Myocyte (in vitro differentiated cells): ENCODE measurements at places on chromosomes 13 and 19.
A peak's percentile ranks its signal among the peaks of the same experiment; 100 is the strongest.

- DNase-seq = no peak
Measured at GRCh38 chr13:89827552-89827951, 1519.9 kb upstream of the MIR17HG start.

- DNase-seq = no peak
Measured at GRCh38 chr13:66951426-66951825, 278.7 kb downstream of the PCDH9 start.

- peak; percentile 51 for DNase-seq
Measured at GRCh38 chr19:49212016-49212701, 54.6 kb downstream of the TRPM4 start.

DNA sequence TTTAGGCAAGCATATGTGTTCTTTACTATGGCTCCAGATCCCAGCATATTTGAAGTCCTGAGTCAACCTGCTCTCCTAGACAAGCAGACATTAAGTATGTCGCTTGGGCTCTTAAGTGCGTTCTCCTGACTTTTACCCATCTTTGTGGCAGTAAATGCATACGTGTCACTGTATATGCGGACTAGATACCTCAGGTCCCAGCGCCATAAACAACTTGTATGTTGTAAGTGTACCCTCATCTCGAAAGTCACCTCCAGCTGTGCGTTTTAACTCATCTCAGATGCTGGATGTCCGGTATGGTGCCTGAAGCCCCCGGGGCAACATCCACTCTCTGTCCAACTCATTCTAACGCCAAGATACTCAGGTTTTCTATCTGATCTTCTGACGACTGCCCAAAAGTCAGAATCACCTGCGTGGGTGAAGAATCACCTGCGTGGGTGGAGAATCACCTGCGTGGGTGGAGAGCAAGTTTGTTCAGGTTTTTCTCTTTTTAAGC lies 1.7 kb downstream of the PTOV1 start:
- DNase-seq = no peak

- DNase-seq = no peak
Measured at GRCh38 chr13:109093998-109094397, 464.6 kb downstream of the MYO16 start.

GRCh38 chr13:29815336-29815735 lies 35.1 kb downstream of the UBL3 start:
- DNase-seq = no peak

GRCh38 chr13:86606264-86606663 lies 807.0 kb upstream of the SLITRK6 start:
- DNase-seq = no peak

GRCh38 chr13:110109140-110109783 lies 197.7 kb downstream of the COL4A1 start:
- no peak for DNase-seq

DNA sequence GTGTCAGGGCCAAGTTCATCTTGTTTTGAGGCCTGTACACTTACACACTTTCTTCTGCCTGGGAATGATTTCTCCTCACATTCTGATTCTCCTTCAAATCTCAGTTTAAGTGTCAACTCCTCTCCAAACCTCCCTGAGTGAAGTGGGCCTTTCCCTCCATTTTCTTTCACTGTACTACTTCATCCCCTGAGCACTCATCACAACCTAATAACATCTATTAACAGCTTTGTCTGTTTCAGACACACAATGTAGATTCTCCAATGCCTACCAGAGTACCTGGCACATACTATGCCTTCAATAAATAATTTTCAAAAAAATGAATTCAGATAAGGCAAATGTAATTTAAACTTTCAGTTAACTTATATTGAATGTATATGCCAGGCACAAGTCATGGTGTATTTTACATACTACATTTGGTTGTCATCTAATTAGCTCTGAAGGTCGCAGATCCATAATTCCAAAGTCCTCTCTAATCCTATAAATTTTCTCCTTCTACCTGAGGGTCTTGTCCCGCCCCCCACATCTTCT lies 357 bp upstream of the COG6 start:
- no peak for DNase-seq

- DNase-seq = no peak
Measured at GRCh38 chr13:57760951-57761350, 129.4 kb downstream of the PCDH17 start.

- DNase-seq = no peak
Measured at GRCh38 chr19:6532244-6532999, 1.6 kb downstream of the TNFSF9 start.

GRCh38 chr13:99277629-99278028 lies 19.4 kb upstream of the GPR18 start:
- DNase-seq = no peak

- DNase-seq = no peak
Measured at GRCh38 chr19:18001777-18002345, 6.1 kb upstream of the ARRDC2 start.

DNA sequence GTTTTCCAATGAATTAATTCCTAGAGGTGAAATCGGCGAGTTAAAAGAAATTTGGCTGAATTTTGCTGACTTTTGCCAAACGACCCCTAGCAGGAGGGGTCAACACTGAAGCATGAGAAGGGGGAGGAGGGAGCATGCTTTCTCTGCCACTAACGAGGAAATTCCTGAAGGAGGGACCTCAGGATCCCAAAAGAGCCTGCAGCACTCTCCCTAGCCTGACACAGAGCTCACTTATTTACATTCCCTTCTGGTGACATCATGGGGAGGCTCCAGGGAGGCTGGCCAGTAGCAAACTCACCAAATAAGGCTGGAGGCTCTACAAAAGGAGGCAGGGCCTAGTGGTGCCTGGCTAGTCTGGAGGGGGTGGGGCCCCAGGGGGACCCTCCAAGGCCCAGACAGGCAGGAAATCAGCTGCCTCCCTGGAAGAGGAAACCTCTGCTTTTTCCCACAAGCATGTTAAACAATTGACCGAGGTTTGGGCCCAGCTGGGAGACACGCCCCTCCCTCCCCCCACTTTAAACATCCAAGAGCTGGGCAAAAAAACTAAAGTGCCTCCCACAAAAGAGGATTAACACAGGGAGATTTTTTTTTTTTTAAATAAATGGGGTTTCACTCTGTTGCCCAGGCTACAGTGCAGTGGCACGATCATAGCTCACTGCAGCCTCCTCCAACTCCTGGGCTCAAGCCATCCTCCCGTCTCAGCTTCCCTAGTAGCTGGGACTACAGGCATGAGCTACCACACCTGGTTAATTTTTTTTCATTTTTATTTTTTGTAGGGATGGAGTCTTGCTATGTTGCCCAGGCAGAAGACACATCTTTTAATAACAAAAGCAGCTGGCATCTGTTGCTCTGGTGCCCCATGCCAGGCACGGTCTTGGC lies 2.1 kb downstream of the DAPK3 start:
- peak; percentile 99 for DNase-seq

- DNase-seq = no peak
Measured at GRCh38 chr19:15445227-15445605, 4.5 kb downstream of the WIZ start.

GRCh38 chr13:83215627-83216026 lies 666.6 kb downstream of the SLITRK1 start:
- DNase-seq = peak; percentile 49

GRCh38 chr13:72716776-72717175 lies 10.7 kb downstream of the MZT1 start:
- DNase-seq = no peak

- DNase-seq = no peak
Measured at GRCh38 chr13:20411638-20412342, 113.9 kb downstream of the CRYL1 start.

DNA sequence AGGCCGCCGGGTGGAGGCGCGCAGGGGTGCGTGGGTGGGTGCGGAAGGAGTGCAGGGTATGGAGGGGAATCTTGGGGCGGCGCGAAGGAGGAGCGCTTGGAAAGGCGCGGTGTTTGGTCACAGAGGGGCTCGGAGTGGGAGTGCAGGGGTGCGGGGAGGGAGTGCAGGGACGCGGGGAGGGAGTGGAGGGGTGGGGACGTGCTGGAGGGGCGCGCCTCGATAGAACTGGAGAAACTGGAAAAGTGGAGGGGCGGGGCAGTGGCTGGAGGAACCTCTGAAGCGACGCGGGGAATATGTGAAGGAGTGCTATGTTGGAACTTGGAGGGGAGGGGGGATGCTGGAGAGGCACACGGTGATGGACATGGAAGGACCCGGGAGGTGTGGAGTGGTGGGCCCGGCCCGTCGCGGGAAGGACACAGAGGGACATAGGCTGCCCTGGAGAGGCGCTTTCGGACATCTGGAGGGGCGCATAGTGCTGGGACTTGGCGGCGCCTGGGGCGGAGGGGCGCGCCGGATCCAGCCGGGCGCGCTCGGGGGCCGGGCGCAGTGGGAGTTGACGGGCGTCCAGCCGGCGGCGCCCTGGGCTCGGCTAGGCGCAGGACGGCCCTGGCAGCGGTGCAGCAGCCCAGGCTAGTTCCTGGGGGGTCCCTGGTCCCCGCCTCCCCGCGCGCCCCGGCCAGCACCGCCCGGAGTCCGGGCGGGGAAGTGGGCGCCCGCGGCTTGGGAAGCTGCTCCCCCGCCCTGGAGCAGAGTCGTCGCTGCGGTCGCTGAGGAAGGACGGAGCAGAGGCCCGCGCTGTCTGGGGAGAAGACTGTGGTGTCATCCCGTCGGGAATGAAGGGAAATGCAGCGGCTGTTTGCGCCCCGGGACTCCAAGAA lies 20.8 kb upstream of the SGCG start:
- no peak for DNase-seq

DNA sequence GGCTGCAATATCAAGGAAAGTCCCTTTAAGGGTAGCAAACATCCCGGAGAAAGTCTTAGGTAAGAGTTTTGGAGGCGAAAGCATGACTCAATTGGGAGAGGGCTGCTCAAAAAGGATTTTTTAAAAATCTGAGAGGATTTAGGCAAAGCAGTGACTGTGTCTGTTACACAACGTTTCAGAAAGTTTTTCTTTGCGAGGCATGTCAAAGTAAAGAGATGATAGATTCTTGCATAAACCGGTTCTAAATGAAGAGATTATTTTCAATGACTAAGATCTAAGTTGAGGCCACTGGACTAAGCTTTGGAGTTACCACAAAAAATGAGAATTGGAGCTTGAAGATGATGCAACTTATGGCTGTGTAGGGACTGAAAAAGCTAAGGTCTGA lies 43.7 kb upstream of the ENOX1 start:
- DNase-seq = peak; percentile 53

DNA sequence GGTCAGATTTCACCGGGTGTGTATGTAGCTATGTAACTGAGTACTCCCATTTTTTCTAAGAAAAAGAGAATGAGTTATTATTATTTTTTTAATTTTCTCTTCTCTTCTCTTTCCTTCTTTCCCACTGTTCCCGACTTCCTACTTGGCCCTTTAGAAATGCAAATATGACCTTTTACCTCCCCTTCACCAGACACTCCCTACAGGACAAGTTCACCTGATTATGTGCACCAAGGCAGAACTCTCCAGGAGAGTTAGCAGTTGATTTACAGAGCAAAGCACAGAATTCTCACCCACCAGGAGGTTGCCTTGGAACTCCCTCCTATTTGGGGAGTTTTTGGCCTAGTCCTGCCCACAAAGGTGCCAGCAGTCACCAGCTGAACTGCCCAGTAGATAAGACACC lies 49.5 kb upstream of the GPR12 start:
- no peak for DNase-seq

- no peak for DNase-seq
Measured at GRCh38 chr13:98103531-98103930, 39.4 kb upstream of the FARP1 start.

GRCh38 chr13:50697746-50698539 lies 145.5 kb downstream of the DLEU7 start:
- DNase-seq = no peak

DNA sequence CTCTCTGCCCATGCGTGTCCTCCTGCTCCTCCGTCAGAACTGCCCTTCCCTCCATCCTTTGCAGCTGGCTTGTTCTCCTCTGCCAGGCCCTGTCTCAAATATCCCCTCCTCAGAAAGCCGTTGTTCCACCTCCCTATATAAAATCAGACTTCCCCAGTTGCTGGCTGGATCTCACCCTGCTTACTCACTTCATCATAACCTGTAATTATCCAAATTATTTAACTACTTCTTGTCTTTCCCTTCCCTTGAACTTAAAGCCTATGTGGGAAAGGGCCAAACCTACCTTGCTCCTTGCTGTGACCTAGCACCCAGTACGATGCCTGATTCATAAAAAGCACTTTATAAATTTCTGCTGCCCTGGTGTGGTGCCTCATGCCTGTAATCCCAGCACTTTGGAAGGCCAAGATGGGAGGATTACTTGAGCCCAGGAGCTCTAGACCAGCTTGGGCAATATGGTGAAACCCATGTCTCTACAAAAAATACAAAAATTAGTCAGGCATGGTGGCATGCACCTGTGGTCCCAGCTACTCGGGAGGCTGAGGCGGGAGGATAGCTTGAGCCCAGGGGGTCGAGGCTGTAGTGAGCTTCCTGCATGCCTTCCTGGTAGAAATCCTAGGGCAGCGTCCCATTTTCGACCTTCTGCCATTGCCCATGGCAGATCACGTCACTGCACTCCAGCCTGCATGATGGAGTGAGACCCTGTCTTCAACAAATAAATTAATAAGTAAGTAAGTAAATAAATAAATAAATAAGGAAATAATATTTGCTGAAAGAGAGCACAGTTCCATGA lies 39.5 kb upstream of the ZNF536 start:
- DNase-seq = no peak

DNA sequence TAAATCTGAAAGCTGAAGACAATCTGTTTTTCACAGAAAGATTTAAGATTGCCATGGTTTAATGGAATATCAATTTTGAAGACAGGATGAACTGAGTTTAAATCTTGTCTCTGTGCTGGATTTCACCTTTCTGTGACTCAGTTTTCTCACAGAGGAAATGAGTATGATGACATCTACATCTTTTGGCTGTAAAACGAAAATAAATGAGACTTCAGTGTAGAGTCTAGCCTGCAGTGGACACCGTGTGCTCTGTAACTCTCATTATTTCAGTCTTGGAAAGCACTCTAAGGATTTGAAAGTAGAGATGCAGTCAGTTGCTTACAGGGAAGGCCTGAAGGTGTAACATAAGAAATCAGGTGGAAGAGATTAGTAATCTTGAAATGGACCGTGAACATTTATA lies 150.4 kb downstream of the NALCN start:
- no peak for DNase-seq

DNA sequence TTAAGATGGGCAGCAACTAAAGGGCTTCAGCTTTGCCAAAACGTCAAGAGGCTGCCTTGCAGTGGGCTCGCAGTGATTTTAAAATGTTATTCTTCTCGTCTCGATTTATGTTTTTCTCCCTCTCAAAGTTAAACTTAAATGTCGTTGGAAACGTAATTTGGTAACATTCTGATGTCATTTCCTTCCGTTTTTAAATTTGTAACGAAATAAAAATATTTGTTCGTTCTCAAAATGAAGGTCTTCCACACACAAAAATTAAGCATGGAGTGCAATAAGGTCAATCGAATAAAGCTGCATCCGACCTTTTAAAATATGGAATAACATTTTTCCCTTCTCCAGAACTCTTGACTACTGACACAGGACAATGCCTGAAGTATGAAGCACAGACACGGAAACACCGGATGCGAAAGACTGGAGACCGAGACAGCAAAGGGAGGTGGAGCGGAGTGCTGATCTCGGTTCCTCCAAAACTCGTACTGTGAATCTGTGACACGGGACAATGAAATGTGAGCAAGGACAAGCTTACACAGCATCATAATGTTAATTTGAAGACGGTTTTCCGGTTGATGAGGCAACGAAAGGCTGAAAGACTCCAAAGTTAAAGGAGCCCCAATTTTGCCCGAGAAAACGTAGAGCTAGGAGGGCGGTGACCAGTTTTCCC lies 850 bp downstream of the MTMR6 start:
- peak; percentile 50 for DNase-seq
